ENCODE measurements at places on chromosomes 16 and 17. TPM values are rescaled to one million over a fixed set of nuclear protein-coding genes. Genes with fewer than 3 reads are reported as not detected.
A peak's percentile ranks its signal among the peaks of the same experiment; 100 is the strongest.

ARRB2 gene
- total RNA-seq = 13.0 TPM

RNU2-1 gene
- total RNA-seq = not detected

KRT12 gene
- total RNA-seq = not detected

GRCh38 chr17:73455050-73455687 is 143.4 kb upstream of the CDC42EP4 start:
- DNase-seq = no peak

GRCh38 chr16:79150151-79150550 is 450.4 kb downstream of the MAF start:
- DNase-seq = no peak

DNA sequence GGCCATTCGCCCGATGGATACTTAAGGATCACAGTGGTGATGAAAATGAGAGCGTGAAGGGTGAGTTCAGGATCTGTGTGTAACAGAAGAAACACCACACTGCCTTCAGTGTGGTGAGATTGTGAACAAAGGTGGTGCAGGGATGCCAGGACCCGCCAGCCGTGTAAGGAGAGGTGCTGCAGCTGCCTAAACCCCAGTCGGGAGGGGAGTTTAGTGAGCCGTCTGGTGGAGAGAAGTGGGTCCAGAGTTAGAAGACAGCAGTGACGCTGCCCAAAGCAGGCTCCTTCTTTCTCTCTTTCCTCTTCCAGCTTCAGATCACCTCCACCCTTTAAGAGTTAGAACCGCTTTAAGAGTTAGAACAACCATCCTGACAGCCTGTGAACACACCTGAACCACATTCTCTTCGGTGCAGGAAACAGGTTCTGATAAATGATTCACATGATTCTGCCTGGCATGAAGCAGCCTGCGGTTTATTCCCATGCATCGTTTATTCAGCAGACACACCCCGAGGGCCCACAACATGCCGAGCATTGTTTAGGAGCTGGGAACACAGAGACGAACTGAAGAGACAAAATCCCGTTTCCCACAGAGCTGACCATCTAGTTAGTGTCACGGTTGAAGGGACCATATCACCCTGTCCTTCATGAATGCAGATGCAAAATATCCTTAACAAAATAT is 84.0 kb upstream of the DNAH17 start:
- DNase-seq = no peak

GRCh38 chr17:80029258-80029974 is 6.3 kb downstream of the TBC1D16 start:
- no peak for DNase-seq

DNA sequence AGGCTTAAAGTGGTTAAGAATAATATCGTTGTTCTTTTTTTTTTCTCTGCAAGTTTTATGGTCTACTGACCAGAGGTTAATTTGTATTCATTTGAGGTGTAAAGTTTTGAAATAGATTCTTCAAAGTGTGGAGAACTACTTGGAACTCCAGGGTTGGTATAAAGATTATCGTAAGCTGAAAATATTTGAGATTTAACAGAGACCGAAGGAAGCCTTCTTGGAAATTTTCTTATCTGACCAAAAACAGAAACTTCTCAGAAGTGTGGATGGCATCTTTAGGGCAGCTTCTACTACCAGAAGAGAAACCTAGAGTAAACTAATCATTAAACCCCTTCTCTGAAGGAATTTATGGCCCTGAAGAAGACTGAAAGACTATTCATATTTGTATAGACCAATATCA is 206.8 kb upstream of the MON1B start:
- DNase-seq = no peak

- no peak for DNase-seq
Observed at GRCh38 chr17:9862220-9862619, 36.5 kb downstream of the GLP2R start.

DNA sequence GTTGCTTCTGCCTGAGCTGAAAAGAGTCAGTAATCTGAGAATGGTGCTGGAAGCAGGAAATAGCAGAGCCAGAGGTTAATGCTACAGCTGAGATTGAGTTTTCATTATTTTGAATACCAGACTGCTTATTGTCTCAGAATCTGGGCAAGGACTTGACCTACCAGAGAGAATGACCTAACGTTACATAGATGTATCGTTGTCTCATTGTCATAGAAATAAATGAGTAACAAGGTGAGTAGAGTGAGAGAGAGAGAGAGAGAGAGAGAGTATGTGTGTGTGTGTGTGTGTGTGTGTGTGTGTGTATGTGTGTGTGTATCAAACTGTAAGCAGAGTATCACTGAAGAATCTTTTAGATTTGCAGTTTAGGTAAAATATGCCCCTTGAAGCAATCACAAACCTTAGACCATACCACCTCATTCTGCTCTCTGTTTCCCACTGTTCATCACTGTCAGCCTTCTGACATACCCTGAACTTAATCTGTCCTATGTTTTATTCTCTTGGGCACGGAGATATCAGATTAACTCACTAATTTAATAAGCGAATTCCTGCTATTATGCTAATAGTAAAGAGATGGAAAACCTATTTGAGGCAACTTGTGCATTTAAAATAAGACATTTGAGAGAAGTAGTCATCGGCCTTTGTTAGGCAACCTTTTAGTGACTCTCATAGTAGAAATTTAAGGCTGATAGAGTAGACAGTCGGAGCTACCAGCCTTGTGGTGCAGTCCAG is 87.8 kb downstream of the CYB561 start:
- peak; percentile 12 for DNase-seq

DNA sequence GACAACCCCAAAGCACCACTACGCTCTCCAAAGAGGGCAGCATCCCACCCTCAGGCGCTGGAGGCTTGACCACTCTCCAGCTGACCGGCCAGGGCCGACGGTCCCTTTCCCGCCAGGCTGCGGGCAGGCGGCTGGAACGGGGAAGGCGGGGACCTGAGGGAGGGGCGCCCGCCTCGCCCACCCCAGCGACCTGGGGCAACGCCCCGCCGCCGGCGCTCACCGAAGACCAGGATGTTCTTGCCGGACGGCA is 431 bp downstream of the DYNC1LI2 start:
- DNase-seq = no peak

DNA sequence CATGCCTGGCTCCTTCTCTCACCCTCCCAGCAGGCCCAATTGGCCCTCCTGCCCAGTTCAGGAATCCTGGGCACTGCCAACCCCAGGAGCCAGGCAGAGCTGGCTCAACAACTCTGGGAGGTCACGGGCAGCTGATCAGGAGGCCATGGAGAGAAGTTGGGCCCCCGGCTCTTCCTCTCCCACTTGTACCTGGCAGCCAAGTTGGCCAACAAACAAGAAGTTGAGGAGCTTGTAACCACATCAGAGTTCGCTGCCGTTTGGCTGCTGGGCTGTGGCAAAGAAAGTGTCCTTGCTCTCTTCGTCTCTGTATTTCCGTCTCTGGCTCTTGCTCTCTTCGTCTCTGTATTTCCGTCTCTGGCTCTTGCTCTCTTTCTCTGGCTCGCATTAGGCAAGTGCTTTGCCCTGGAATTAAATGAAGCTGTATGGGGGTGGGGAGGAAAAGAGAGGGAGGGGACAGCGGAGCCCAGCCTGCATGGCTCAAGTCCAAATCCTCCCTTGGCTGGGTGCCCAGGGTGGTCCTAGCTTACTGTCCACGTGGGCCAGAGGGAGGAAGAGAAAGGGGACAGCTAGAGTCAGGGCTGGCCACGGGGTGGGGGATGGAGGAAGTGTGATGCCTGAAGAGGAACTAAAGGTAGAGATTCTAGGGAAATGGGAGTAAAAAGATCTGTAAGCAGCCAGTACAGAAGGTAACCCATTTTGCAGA is 7.8 kb upstream of the TMEM132E start:
- no peak for DNase-seq

DNA sequence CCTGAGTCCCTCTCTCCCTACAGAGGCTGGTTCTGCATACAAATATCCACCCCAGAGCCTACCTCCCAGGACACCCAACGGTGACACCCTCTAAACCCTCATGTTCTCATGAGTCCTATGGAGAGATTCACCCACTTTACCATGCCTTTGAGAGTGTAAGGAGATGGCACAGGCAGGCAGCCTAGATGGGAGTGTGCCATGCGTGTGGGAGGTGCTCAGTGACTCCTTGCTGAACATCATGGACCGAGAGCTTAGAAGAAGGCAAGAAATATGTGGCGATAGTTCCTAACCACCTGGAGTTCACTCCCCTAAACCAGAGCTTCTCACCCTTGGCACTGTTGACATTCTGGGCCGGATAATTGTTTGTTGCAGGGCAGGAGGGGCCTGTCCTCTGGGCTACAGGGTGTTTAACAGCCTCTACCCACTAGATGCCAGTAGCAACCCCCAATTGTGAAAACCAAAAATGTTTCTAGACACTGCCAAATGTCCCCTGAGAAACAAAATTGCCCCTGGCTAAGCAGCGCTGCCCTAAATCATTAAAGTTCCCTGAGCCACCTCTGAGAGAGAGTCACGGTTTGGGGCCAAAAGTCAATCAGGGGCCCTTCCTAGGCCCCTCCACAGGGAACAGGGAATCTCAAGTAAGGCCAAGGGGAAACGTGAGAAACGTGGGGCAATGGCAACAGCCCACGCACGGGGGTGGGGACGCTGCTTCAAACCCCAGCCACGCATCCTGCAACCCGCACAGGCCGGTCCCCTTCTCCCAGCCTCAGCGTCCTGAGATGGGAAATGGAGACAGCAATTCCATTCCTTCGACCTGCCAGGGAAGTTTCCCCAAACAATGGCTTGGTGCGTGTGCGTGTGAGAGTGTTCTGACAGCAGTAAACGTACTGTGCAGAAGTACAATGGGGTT is 66.8 kb downstream of the C16orf78 start:
- DNase-seq = no peak

DNA sequence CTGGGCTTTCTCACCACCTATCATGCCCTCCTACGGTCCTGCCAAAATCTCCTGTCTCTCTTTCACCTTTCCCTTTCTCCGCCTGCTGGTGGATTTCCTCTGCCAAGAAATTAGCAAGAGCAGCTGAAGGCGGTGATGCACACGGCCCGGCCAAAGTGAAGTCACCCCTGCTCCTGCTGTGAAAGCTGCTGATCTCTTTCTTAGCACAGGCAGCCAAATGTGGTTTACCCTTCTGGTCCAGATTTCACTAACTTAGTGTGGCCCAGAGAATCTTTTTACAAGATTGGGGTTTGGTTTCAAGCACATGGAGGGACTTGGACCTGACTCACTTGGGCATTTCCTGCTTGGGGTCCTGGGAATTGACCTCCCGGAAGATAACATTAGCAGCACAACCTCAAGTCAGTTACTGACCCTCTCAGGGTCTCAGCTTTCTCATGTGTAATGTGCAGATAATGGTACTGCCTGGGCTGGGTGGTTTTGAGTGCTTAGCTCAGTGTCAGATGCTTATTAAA is 155.7 kb downstream of the SOCS1 start:
- DNase-seq = peak; percentile 80

DNA sequence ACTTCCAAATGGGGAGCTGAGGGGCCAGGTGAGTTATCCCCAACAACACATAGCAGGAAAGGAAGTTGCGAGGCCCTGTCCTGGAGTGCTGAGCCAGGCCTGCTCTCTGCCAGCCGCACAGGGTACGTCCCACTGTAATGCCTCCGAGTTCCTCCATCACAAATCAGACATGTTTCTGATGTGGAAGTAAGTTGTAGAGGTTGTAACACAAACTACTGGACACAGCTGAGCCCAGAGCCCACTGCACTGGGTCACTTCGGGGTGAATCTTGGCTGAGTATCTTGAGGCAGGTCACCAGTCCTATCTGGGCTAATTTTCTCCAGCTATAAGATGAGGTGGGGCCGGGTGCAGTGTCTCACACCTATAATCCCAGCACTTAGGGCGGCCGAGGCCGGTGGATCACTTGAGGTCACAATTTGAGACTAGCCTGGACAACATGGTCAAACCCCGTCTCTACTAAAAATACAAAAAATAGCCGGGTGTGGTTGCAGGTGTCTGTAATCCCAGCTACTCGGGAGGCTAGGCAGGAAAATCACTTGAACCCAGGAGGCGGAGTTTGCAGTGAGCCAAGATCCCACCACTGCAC is 100.8 kb upstream of the CDH5 start:
- DNase-seq = no peak
